Nucleus accumbens (tissue), 56 donors: ENCODE measurements at places on chromosomes 6 and 20.

DNA sequence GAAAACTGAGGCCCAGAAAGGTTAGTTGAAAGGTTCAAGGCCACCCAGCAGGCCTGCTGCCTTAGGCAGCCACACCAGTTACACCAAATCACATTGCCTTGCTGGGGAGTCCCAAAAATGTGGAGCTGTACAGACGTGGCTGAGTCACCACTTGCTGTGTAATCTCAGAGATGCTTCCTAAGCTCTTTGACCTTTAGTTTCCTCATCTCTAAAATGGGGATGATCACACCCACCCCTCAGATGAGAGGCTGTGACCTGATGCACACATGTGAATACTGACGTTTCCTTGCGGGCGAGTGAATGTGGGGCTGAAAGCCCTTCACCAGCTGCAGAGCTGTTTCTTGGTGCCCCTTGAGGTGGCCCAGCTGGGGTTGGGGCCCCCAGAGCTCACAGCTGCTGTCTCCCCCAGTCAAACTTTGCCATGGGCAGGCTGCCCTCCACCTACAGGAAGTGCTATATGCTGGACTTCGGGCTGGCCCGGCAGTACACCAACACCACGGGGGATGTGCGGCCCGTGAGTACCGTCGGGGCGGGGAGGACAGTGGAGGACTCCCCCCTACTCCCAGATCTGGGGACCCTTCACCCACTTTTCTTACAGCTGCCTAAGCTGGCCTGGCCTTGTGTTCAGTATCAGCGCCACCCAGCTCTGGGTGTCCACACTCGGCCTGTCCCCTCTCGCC, 11.0 kb downstream of the TTBK1 start:
- DNase-seq, result no peak

DNA sequence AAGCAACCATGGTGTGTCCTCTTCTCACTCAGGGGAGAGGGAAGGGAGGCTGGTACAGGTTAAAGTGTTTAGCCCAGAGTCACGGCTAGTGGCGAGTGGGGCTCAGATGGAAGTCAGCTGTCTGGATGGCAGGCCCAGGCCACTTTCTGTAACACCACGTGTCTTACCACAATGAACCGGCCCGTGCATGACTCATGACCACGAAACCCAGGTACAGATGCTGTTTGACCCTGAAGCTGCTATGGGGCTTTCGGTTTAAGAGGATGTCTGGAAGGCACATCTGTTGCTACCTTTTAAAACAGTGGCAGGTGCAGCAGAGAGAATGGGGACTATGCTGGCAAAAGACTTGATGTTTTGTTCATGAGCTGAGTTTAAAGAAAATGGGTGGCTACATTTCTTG, 36.5 kb upstream of the MPC1 start:
- DNase-seq, result no peak

GRCh38 chr20:41276317-41276751, 41.2 kb downstream of the ZHX3 start:
- DNase-seq, result peak; percentile 72

- DNase-seq, result no peak
Observed at GRCh38 chr6:169008641-169009257, 244.9 kb downstream of the THBS2 start.

DNA sequence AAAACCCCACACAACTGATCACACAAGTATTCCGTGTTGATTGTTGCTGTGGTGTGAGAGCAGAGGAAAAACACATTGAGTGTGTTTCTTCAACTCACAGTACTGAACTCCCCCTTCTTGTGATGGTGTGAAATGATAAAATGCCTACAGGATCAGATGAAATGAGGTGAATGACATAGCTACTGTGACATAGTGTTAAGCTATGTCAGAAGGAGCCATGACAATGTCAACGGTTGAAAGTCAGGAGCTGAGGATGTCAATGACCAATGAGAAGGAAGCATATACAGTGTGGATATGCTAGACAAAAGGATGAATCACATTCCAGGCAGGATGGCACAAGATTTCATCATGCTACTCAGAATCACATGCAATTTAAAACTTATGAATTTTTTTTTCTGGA, 38.8 kb downstream of the WASF1 start:
- DNase-seq, result no peak
